Activated T-helper 1 cell treated with anti-CD3 and anti-CD28 coated beads, Interleukin-12 subunit alpha, Interleukin-12 subunit beta, Interleukin-2, Interleukin-4 antibody, amounts not matched to agents 30 ng/mL and 10 ng/mL and 1 ng/mL, durations not matched to agents 14 hours and 24 hours and 36 hours (primary cell): ENCODE measurements at places on chromosomes 6 and 20. TPM values are rescaled to one million over a fixed set of nuclear protein-coding genes. Genes with fewer than 3 reads are reported as not detected.

DNA sequence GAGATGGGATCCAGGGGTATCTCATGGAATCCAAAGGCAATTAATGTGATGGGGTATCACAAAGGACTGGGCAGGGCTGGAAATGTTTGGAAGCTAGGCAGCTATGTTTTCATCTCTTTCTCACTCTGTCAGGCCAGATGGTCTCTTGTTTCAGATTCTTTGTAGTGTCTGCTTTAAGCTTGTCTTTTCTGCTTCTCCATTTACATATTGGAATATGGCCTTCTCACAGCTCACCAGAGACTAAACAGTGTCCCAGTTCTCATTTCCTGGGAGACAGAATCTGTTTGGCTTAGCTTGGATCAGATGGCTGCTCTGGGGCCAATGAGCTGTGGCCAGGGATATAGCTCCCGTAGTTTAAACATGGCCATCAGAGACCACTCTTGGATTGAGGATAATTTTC lies 78.9 kb downstream of the SLC35F1 start:
- no peak for DNase-seq
- no peak overlapping the region for H3K4me3 ChIP-seq
- H3K27ac ChIP-seq = no peak overlapping the region
- peaks cover 6% of the 10 kb centered on the region for H3K27me3 ChIP-seq
- no peaks in the 10 kb centered on the region for H3K4me1 ChIP-seq
- H3K36me3 ChIP-seq = no peaks in the 10 kb centered on the region

DNA sequence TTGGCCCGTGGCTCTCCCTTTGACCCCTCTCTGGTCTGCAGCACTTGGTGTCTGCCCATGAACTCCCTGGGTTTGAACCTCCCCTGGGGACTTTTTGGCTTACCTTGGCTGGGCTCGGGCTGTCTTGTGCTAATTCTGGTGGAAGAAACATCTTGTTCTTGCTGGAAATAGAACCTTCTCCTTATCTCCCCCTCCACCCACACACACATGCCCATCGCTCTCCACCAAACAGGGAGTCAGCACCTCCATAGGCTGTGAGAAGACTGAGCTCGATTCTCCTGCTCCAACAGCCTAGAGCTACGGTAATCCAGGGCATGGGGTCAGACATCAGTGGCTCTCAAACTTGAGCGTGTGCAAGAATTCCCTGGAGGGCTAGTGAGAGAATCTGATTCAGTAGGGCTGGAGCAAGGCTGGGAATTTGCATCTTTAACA lies 114.4 kb upstream of the SLC22A23 start:
- no peak overlapping the region for H3K27ac ChIP-seq
- H3K27me3 ChIP-seq = peaks cover 2% of the 10 kb centered on the region
- DNase-seq = no peak
- H3K4me1 ChIP-seq = no peaks in the 10 kb centered on the region
- H3K4me3 ChIP-seq = no peak overlapping the region
- no peaks in the 10 kb centered on the region for H3K36me3 ChIP-seq

The BIRC7 gene
- not detected in 2 replicates for total RNA-seq

GRCh38 chr6:112503091-112503596 lies 156.0 kb downstream of the RFPL4B start:
- no peak overlapping the region for H3K4me3 ChIP-seq
- no peaks in the 10 kb centered on the region for H3K36me3 ChIP-seq
- peaks cover 3% of the 10 kb centered on the region for H3K27me3 ChIP-seq
- no peak for DNase-seq
- no peaks in the 10 kb centered on the region for H3K4me1 ChIP-seq

- no peak for DNase-seq
- no peaks in the 10 kb centered on the region for H3K27me3 ChIP-seq
- H3K36me3 ChIP-seq = peaks cover 21% of the 10 kb centered on the region
Observed at GRCh38 chr6:73782911-73783310, 86.9 kb downstream of the CD109 start.
